ENCODE measurements at places on chromosomes 7 and 10.
A peak's percentile ranks its signal among the peaks of the same experiment; 100 is the strongest.

- DNase-seq = no peak
These were observed 7.3 kb downstream of the FAM20C start for GRCh38 chr7:199483-200249.

GRCh38 chr10:30529373-30529998, 95.5 kb downstream of the MAP3K8 start:
- peak; percentile 99 for DNase-seq

DNA sequence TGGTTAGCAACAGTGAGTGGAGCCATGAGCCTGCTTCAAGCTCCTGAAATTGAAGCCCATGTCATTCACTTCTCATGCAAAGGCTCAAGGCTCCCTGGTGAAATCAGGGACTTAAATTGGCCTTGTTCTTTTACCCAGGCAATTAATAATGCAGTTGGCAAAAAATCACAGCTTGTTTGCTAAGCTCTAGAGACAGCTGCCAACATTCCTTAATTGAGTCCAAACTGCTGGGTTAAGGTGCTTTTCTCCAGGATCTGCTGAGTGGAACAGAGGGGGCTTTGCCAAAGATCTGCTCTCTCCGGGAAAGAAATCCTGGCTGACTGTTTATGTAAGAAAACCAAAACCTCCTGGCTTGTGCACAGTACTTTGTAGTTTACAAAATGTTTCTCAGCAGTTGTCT, 257.6 kb upstream of the GHITM start:
- DNase-seq = no peak

DNA sequence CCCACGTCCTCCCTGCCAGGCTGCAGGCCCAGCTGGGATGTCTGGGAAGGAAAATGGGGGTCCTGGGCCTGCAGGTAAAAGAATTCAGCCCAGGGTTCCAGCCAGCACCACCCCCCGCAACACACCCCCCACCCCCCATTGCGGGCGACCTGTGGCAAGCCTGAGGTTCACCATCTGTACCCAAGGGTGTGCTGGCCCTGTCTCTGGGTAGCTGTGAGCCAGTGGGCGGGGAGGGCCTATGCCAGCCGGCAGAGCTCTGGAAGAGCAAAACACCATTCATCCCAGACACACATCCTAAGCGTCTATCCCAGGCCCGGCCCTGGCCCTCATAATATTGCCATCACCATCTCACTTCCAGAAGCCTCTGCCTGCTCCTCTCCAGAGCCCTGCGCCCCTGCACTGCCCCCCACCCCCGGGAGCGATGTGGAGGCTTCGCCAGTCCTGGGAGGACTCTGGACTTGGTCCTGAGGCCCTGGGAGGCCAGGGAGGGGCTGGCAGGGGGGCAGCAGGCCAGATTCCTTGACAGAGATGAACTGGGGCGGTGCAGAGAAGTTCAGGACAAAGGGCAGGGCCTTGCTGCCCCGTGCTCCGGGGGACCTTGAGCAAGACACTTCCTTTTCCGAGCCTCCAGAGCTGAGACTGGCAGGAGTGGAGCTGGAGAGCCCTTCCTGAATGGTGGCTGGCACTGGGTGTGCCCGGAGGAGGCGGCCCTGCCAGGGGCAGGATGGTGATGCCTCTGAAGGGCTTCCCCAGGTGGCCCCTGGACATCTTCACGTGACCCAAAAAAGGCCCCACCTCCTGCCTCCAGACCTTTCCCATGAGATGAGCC, 8.7 kb upstream of the TTYH3 start:
- no peak for DNase-seq

DNA sequence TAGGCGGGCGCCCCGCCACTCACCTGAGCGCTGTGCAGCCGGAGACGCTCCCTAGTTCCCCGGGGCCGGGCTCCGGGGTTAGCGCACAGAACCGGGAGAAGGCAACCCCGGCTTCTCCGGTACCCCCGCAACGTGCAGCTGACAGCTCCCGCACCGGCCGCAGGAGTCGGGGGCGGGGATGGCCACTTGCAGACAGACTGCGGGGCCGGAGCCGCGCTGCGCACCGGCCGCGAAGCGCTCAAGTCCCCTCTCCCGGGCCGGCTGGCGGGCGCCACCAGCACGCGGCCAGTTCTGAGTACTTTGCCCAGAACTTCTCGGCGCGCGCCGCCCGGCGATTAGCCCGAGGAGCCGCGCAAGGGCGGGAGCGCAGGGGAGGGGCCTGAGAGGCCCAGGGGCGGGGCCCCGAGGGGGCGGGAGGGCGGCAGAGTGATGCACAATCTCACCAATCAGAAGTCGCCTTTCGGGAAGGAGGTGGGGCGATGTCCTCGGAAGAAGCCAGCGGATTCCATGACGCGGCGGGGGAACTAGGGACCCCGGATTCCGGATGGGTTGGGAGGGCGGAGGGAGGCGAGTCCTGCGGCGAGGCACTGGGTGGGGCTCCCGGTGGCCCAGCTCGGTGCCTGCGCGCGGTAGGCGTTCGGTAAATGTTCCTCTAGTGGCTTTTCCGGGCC, at the start of gene OSBPL3:
Gene OSBPL3, minus strand, starts transcription at position 316 of the 671 bp plus-strand sequence. CDS start 87,706 bp downstream, outside the sequence.
- DNase-seq = peak; percentile 83

DNA sequence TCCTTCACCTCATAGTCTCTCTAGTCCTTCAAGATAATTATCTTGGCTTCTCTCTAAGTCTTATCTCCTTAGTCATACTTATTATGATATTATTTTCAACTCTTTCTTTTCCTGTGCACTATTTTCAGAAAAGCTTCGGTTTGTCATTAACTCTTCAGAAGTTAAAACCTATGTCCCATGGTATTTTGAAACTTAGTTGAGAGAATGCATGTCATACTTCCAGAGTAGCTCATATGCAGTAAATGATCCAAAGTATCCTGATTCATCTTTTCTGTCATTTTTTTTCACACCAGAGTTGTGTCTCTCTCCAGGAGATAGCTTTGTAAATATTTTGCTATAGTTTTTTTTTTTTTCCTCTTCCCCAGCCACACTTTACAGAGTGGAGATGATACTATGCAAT, 1008.6 kb downstream of the NRG3 start:
- DNase-seq = no peak

GRCh38 chr7:82789883-82790609, 346.5 kb upstream of the CACNA2D1 start:
- no peak for DNase-seq

GRCh38 chr10:115065801-115066200, 27.4 kb upstream of the ATRNL1 start:
- no peak for DNase-seq

- no peak for DNase-seq
These were observed 167.8 kb upstream of the CXCL12 start for GRCh38 chr10:44552726-44553125.

DNA sequence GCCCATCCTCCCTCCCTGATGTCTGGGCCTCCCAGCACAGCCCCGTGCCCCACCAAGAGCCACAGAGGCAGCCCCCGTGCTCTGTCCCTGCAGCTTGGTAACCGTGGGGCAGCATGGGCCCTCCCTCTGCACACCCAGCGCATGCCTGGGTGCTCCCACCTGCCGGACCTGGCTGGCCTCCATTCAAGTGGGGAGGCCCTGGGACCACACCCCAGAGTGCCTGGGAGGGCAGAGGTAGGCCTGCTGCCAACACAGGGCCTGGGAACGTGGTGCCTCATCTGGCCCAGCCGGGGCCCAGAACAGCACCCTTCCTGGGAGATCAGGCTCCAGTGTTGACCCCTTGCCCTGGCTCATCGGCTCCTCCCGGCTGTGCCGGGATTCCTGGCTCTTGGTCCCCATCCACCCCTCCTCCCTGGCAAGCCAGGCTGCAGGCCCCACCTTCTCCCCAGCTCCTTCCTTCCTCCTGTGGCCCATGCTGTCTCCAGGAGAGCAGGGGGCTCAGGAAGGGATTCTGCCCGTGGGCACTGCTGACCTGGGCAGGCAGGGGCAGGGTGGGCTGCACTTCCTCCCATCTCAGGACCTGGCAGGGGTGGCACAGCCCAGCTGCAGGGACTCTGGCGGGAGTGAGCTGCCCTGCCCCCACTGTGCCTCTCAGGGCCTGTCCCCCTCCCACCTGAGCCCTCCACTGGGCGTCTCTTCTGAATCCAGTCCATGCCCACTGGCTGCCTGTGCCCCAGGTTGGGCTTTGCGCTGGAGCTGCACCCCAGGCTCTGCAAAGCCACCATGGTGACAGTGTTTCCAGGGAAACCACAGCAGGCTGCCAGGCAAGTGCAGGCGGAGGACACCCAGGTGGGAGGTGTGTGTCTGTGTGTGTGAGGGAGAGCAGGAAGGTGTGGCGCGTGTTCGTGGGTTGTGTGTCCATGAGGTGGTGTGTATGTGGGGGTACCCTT, 32.6 kb downstream of the PWWP2B start:
- no peak for DNase-seq

- DNase-seq = no peak
These were observed 281.1 kb upstream of the PFKP start for GRCh38 chr10:2786251-2786650.

DNA sequence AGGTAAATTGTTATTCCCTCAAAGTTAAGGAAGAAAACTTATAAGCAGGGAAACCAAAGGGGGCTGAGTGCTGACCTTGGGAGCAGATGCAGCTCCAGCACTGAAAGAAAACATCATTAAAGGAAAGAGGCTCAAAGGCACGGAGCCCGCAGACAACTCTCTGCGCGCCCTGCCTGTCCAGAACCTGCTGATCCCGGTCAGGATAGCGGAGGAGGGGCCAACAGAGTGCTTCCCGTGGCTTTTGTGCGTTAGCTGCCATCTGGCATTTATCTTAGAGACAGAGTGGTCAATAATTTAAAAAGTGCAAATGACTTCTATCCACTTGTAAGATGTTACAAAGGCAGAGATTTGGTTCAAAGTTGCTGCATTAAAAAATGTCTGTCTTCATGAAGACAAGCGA, 162.1 kb downstream of the FANK1 start:
- no peak for DNase-seq

- peak; percentile 15 for DNase-seq
These were observed 2.6 kb downstream of the TMEM243 start for GRCh38 chr7:87216701-87217508.

DNA sequence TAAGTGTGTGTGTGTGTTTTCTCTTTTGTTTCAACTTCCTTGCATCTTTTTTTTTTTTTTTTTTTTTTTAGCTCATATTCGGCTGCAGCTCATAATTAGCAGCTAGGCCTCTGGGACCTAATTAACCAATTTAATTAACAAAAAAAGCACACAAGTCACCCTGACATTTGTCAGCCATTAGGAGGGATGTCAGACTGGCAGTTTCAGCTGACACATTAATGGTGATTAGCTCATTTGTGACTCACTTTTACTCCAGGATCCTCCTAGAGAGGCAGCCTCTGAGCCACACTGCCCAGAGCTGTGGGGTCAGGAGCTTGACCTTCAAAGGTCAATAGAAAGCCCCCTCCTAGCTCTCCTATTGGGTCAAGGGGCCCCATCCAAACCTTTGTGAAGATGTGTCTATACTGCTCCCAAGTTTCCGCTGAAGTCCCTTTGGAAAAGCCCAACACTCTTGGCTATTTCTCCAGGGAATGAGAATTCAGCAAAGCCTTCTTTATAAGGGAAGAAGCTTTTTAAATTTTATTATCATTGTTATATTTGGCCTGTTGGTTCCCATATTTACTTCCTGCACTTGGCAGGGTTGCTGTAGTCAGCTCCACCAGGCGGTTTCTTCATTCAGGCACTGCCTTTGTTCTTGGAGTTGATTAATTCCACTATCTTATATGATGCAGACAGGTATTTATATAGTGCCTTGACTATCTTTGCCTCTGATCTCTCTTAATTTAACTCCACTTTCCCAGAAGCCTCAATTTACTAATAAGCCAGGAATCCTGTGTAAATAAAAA, 109.5 kb upstream of the HABP2 start:
- no peak for DNase-seq

DNA sequence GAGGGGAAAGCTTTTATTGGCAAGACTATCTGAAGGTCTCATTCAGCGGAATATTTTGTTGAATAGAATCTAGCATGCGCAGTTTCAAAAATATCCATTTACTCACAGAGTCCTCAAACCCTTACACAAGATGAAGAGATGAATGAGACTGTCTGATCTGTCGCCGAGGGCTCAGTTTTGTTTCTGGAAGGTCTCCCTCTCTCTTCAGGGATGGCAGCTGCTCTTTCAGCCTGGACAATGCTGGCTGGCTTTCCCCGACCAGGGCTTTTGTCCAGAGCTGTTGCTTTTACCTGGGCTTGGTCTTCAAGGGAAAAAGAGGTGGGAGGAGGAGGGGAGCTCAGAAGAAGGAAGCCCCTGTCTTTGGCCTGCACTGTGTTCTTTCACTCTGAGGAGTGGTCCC, 81.9 kb upstream of the BTBD16 start:
- no peak for DNase-seq

- no peak for DNase-seq
These were observed 60.5 kb downstream of the SEMA3C start for GRCh38 chr7:80858141-80858903.

GRCh38 chr10:63501954-63502353, 19.2 kb upstream of the REEP3 start:
- DNase-seq = no peak

DNA sequence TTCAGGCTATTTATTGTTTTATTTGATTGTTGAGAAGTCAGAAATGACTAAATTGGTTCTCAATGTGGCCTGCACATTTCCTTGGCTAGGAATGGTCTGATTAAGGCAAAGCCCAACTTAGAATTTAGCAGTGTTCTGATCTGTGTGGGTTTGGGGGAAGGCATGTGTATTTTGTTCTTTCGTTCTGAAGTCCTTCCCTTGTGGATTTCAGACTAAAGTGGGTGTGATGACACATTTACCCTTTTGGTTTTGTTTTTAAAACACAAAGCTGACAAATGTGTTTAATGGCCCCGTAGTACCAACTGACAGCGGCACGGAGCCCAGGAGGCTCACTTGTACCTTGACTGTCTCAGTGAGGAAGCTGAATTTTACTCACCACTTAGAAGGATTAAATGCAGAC, 452.3 kb upstream of the GALNT17 start:
- no peak for DNase-seq

DNA sequence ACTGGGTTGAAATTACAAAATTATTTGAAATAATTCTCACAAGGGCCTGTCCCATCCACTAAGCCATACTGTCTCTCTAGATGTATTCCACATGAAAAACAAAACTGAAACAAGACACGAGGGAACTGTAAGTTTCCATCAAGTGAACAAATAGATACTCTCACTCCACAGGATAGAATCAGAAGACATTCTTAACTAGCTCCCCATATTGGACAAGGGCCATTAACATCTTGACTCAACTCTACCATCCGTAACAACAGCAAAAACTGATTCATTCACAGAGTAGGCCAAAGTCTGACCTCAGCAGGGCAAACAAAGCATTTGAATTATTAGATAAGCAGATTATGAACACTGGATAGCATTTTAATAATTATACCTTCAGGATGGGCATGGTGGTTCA, 29.1 kb downstream of the UBE2H start:
- DNase-seq = no peak

Measured in AML-193 (cell line).